Stimulated activated CD4-positive, alpha-beta T cell treated with anti-CD3 and anti-CD28 coated beads, TNF-alpha, amount 100 ng/mL, for 24 hours (primary cell): ENCODE measurements at places on chromosomes 2 and 18.

DNA sequence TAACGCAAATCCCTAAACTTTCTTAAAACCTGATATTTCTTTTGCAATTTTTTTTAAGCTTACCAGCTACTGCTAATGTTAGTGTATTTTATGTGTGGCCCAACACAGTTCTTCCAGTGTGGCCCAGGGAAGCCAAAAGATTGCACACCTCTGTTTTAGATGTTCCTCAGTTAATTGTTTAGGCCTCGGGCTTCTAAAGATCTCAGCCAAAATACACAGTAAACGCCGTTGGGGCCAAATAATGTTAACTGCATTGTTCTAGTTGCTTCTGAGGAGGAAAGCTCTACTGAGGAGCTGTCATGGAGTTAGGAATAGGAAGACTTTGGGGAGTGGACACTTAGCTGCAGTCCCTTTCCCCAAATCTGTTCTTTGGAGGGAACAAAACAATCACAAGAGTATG, 2.0 kb downstream of the HSPE1 start:
- no peak for DNase-seq

DNA sequence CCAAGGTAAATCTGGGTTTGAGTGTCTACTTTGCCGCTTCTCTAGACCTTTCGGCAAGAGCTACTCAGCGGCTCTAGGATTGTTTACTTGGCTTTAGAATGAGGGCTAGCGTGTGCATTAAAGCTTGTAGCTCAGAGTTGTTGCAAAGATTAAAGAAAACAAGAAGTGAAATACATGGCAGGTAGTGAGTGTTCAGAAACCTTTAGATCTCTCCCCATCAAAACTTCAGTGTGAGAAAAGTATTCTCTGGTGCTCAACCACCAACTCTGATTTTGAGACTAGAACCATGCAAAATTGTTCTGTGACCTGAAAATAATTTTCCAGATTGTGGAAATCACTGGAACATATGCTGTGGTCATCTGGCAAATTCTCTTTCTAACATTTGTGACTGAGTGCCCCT, 512.0 kb downstream of the CMPK2 start:
- no peak for DNase-seq

- DNase-seq, result no peak
Measured at GRCh38 chr2:237294460-237294859, 119.5 kb downstream of the COL6A3 start.

GRCh38 chr2:171436307-171436706, 2.3 kb downstream of the DCAF17 start:
- no peak for DNase-seq

DNA sequence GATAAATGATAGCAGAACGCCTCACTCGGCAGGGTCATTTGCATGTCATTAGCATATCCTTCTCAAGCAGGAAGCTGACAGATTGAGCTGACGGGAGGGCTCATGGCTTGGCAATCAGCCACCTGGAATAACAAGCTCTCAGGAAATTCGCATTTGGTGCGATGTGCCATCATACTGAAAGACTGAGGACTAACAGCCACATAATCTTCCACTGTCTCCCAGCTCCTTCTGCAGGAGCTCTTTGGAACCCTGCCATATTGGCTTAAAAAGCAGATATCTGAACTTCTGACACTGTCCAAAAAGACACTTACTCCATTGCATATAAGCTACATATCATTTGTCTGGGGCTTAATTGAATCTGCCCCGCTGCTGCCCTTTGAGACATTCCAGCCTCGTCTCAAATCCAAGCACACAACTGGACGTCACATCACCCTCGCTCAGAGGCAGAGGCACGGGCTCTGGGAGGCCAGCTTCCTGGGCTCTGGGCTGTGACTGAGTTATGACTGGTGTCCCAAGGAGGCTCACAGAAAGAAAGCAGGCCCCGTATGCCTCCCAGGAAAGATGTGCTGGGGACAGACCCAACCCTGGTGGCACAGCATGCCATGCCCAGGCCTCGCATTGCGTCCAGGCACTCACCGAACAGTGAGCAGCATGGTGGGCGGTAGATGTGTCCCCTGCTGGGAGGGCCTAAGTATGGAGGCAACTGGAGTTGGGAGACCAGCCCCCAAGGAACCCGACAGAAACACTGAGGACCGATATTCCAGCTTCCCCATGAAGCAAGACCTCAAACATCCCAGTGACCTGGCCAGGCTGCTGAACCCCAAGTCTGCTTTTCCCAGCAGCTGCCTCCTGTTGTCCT, 228.0 kb downstream of the ATAD2B start:
- DNase-seq, result no peak

DNA sequence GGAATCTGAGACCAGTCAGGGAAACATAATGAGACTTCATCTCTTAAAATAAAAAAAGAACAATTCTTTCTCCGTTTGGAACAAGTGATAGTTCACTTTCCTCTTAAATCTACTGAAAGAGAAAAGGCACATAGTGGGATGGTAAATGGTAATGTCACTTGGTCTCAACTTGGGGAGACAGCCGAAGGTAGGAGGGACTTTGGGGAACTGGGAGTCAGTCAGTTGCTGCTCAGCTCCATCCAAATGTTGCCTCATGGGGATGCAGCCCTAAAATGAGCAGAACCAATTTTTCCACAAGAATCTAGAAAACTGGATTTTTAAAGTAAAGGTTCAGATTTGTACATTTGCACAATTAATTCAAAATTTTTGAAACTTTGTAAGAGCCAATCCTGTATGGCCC, 19.2 kb downstream of the RASGRP3 start:
- DNase-seq, result no peak

- no peak for DNase-seq
Measured at GRCh38 chr2:28802975-28803429, 7.6 kb upstream of the SPDYA start.

DNA sequence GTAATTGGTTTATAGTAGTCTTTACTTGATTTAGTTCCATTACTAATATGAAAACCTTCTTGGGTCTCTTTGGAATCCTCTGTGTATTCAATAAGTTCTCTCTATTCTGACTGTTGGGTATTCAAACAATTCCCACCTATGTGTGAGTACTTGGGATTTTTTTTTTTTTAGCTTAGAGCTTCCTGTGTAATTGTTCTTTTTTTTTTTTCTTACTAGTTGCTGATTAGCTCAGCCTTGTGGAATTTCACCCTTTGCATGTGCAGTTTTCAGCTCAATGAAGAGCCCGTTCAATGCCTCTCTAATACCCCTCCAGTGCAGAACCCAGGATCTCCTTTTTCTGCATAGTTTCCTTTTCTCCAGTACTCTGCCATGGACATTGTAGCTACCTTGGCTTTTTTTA, 339.1 kb upstream of the GALNT5 start:
- DNase-seq, result no peak

- DNase-seq, result no peak
Measured at GRCh38 chr2:70123051-70123828, 36.0 kb downstream of the PCBP1 start.

- peak; percentile 20 for DNase-seq
Measured at GRCh38 chr2:179020156-179020750, 29.7 kb downstream of the CCDC141 start.

- DNase-seq, result no peak
Measured at GRCh38 chr18:80143881-80144280, 34.8 kb downstream of the ADNP2 start.

DNA sequence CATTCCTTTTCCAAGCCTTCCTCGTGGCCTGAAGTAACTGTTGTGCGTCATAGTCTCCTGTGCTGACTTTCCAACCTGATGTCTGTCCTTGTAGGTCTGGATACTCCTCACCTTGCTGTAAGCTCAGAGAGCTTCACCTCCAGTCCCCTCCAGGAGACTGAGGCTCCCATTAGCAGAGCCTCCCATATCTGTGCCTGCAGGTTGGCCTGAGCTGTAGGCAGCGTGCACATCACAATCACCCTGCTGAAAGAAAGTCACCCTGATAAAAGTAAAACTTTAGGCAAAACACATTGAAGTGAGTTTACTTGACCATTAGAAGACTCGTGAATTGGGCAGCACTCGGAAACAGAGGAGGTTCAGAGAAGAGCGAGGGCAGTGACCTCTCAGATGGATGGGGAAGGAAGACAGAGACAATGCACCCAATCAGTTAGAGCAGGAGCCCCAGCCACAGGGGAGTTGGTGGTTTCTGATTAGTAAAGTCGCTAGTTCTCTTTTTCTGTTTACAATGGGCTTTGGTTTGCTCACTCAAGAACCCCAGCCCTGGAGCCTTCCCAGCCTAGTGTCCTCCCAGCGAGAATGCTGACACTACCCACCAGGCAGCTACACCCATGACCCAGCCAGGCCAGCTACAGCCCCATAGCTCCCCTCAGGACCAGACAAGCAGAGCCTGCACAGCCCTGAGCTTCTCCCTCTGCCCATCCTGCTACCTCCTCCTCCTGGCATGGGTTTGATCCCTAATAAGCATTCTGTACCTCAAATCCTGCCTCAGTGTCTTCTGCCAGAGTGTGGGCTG, 12.1 kb upstream of the TPO start:
- DNase-seq, result no peak

- DNase-seq, result no peak
Measured at GRCh38 chr2:223644136-223644535, 42.0 kb upstream of the SCG2 start.

DNA sequence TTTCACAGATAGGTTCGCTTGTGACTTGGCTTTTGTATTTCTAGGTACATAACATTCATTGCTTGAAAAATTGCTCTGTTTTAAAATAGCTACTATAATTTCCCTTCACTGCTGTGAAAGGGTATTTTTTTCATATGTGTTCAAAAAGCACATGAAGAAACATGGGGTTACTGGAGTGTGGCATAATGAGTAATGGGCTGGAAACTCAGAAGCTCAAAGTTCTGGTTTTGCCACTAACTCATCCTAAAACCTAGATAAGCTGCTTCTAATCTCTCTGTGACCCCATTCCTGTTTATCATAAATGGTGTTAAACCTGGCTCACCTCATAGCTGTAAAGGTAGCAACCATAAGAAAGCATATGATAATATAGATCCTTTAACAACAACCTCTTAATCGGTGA, 319.3 kb downstream of the PTPRM start:
- no peak for DNase-seq

GRCh38 chr2:199160677-199161465, 296.9 kb downstream of the SATB2 start:
- DNase-seq, result no peak

DNA sequence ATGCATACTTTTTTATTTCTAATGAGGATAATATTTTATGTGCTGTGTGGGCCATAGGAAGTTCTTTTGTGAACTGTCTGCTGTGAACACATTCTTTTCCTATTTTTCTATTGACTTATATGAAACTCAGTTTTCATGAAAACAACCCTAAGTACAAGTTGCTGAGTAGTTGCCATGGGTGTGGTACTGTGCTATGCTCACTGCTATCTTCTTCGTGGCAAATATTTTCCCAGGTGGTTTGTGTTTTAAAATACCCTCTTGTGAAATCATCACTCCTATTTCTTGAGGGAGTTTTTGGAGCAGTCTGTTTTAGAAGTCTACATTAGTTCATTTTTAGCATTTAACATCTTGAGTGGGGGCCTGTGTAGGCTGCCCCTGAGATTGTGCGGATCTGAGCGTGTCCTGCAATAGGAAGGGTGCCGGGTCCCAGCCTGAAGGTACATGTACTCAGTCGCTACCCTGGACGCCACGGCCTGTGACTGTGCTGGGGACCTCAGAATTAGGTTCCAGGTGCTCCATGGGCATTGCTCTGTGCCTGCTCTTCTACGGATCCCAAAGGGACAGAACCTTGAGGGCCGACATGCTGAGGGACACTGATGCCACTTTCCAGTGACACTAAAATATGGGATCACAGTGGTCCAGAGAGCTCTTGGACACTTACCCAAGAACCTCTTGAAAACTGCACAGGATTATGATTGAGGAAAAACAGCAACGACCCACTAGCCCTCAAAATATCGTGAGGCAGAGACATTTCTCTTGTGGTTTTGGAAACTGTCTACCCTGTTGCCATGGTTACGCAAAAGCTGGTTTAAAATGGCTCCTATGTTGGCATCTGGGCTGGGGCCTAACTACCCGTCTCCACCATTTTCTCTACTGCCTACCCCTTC, 480.4 kb downstream of the TGIF1 start:
- DNase-seq, result no peak

- DNase-seq, result no peak
Measured at GRCh38 chr18:56124186-56124585, 514.2 kb downstream of the TXNL1 start.

DNA sequence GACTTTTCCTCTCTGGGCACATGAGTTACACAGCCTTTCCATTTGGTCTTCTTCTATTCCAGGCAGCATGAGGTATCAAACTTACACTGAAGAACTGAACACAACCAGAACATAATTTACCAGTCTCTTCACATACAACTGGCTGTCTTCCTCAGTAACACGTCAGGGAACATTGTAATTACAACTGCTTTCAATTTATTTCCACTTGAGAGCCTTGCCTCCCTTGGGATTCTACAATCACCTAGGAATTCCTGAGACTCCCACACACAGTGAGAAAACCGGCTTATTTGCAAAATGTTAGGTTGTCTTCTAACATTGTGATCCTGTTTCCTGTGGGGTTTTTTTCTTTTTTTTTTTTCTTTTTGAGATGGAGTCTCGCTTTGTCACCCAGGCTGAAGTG, 149.9 kb downstream of the TMX3 start:
- DNase-seq, result no peak

DNA sequence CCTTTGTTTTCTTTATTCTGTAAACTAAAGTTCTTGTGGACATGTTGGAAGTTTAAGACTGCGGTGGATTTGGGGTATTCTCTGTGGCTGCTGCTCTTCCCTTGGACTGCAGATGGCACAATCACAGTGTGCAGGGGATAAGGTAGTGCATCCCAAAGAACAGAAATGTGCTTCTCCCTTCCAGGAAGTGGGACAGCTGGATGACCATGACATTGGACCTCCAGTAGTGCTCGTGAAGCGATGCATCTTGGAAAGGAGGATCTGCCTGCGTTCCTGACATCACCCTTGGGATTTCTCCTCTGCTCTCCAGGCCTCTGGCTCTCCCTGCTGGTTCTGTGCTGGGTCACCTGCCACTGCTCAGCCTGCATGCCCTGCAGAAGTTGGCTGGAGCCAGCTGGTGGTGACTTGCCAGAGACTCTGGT, 109.9 kb downstream of the SLC4A3 start:
- DNase-seq, result no peak

GRCh38 chr18:31432316-31432715, 15.2 kb upstream of the DSG3 start:
- no peak for DNase-seq

DNA sequence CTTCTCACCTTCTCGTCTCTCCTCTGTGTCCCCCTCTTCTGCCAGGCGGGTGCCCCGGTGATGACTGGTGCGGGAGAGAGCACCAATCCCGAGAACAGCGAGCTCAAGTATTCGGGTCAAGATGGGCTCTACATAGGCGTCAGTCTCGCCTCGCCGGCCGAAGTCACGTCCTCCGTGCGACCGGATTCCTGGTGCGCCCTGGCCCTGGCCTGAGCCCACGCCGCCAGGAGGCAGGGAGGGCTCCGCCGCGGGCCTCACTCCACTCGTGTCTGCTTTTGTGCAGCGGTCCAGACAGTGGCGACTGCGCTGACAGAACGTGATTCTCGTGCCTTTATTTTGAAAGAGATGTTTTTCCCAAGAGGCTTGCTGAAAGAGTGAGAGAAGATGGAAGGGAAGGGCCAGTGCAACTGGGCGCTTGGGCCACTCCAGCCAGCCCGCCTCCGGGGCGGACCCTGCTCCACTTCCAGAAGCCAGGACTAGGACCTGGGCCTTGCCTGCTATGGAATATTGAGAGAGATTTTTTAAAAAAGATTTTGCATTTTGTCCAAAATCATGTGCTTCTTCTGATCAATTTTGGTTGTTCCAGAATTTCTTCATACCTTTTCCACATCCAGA, 31.3 kb downstream of the GATA6 start:
- no peak for DNase-seq
